NCI-H2171 (cell line): ENCODE measurements at places on chromosomes 11 and 22.

DNA sequence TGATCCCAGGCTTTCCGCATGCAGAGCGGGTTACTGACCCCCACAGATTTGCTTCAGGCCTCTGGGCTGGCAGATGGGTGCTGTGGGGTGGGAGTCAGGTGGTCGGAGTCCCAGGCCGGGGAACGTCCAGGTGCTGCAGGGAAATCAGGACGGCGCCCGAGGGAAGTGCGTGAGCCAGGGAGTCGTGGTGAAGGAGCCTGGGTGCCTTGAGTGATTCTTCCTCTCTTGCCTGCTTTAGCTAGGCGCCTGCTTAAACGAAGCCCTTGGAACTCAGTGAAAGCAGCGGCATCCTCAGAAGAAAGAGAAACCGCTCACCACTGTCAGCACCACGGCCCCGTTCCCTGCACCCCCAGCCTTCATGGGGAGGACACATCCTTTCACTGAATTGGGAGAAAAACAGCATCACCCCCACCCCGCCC lies 455.6 kb downstream of the BRD1 start:
- no peak for DNase-seq

- DNase-seq, result no peak
Observed at GRCh38 chr11:28627690-28628255, 519.6 kb downstream of the METTL15 start.

DNA sequence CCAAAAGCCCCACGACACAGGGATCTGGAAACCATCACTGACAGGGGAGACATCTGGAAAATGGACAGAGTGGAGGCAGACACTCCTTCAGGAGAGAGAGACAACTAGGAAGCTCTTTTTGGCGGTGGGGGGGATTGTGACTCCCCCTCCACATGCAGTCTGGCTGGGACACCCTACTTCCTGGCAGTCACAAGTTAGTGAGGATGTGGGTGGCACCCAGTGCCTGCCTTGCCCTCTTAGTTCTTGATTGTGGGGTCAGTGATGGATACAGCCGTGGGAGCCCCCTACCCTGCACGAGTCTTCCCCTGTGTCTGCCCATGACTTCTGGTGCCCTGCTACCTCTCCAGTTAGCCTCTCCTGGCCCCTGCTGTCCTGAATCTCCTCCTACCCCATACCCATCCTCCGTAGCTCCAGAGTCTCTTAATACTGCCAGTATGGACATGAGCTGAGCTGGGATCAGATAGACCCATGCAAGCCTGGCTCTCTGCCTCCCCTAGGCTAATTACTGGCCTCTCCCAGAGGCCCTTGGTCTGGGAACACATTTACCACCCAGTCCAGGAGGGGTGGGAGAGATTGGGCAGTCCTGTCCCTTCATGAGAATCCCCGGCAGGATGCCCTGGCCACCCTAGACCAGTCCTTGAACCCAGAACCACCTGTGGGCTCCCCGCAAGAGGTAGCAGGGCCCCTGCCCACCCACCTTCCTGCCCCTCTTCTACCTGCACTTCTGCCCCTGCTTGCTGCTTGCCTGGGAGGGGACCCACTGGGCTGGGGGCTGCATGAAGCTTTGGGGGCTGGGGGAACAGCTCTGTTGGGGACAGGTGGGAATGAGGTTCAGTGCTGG lies 22.8 kb downstream of the RHBDD3 start:
- no peak for DNase-seq

DNA sequence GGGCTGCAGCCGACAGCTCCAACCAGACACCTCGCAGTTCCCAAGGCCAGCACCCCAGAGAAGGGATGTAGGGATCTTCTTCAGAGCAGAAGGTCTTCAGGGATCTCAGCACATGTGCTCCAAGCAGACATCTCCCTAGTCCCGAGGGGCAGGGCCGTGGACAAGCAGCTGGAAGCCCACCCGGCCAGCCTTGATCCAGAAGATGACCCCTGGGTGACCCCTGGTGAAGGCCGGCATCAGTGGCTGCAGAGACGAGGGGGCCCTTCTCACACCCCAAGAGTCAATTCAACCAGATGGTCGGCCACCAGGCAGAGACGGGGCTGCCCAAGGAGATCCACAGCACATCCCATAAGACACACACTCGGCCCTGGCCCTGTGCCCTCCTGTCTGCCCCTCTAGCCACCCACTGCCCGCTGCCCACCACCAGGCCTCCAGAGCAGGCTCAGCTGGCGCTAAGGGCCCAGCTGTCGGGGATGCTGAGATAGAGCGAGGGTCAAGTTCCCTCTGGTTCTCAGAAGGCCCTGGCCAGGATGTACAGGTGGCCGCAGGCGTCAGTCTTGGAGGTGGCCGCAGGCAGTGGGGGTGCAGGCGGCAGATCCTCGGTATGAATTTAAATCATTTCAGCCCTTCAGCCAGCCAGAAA lies 168.3 kb downstream of the BRD1 start:
- no peak for DNase-seq

DNA sequence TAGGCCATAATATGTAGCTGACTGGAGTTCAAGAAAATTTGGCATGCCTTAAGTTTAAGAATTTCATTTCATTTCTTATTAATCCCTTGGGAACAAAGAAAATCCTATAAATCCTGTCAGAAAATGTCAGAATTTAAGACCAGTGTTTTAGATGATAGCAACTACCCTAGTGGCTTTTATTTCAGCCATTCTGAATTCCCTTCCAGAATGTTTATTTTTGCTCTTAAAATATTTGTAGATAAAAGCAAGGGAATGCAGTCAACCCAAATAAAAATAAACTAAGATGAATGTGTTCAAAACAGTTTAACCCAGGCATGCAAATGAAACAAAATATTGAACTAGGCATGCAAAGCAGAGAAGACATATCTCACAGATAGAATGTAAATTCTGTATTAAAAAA lies 356.9 kb upstream of the LRRC4C start:
- DNase-seq, result no peak

GRCh38 chr22:37462983-37463382 lies 23.2 kb downstream of the MFNG start:
- no peak for DNase-seq
